CD8-positive, alpha-beta memory T cell (primary cell): ENCODE measurements at places on chromosomes 7 and 10.

GRCh38 chr7:30760514-30761213 is 8.7 kb downstream of the INMT start:
- H3K4me3 ChIP-seq, result no peak overlapping the region
- H3K36me3 ChIP-seq, result no peaks in the 10 kb centered on the region
- DNase-seq, result no peak
- no peak overlapping the region for H3K27ac ChIP-seq

DNA sequence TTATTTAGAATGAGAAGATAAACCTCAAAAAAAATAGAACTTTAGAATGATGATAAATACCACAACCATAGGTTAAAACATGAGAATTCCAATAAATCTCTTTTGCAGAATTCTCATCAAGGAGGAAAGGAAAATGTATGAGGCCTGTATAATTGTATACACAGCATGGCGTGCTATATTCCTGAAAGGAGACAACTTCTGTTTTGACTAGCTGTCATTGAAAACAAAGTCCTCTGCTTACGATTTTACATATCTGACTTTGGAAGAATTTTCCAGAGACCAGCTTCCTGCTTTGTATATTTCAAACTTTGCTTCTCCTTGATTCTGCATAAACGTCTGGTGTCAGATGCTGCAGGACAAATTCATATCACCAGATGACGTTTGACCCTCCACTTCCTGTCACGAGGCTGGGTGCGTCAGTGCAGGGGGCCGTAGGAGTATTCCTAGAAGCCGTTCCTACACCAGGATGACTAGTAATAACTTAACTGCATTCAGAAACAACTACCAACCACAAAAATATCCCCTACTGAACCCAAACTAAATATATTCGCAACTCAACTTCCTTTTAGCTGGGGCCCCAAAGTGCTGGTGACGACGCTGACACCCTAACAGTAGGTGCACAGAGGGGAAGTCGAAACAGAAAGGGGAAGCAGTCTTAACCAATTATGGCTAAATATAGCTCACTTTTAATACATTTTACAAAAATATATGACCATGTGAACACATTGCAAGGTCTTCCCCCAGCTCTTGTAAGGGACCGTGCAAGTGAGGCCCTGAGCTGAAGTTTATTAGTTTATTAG is 178.6 kb upstream of the INHBA start:
- peak; percentile 43 for DNase-seq
- H3K27ac ChIP-seq, result peak overlapping the region; percentile 70
- H3K27me3 ChIP-seq, result no peaks in the 10 kb centered on the region
- H3K36me3 ChIP-seq, result no peaks in the 10 kb centered on the region

DNA sequence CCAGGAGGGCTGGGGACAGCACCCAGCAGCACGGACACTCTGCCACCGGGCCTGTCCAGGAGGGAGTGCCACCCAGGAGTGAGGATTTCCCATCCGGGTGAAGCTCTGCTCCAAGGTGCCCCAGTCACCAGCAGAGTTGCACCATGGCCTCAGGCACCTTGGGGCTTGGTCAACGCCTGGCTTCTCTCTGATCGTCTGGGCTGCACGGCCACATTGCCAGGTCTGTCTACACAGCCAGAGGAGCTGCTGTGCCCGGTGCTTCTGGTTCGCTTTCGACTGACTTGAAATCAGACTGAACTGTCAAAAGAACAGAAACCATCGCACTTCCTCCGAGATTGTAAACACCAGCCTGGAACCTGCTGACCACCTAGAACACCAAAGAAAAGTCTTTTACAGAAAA is 12.0 kb downstream of the SHH start:
- H3K4me1 ChIP-seq, result no peaks in the 10 kb centered on the region
- no peaks in the 10 kb centered on the region for H3K36me3 ChIP-seq
- H3K27ac ChIP-seq, result no peak overlapping the region

DNA sequence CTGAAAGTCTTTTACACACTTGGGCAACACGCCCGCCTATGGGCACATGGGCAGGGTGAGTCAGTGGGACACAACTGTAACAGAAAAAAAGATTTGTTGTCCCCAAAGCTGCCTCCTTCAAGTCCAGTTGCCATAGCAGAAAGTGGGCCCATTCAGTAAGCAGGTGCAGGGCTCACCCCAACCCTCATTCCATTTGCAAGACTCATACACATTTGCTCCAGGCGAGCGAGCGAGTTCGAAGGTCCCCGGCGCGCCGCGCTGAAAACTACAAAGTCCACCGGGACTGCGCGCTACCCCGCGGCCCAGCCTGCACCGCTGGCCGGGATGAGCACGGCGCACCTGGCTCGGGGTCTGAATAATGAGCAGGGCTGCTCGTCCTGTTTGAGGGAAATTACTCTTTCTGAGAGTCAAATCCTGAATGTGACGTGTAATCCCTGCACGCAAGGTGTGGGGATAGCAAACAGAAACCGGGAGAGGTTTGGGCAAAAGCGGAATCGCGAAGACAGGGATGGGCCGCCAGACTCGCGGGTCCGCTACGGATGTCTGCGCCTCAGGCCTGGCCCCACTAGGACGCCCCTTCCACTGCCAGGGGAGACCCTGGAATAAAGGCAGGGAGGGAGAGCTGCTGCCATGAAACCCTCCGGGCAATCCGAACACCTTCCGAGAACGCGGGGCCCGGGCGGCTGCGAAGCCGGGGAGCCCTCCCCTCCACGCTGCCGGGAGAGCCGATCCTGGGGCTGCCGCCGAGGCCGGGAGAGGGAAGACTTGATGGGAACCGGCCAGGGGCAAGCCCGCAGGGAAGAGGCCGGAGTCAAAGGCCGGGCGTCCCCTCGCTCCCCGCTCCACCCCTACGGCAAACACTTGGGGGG is 982 bp downstream of the COBL start:
- no peaks in the 10 kb centered on the region for H3K36me3 ChIP-seq
- no peaks in the 10 kb centered on the region for H3K27me3 ChIP-seq
- H3K4me3 ChIP-seq, result no peak overlapping the region
- no peak for DNase-seq
- no peak overlapping the region for H3K27ac ChIP-seq

DNA sequence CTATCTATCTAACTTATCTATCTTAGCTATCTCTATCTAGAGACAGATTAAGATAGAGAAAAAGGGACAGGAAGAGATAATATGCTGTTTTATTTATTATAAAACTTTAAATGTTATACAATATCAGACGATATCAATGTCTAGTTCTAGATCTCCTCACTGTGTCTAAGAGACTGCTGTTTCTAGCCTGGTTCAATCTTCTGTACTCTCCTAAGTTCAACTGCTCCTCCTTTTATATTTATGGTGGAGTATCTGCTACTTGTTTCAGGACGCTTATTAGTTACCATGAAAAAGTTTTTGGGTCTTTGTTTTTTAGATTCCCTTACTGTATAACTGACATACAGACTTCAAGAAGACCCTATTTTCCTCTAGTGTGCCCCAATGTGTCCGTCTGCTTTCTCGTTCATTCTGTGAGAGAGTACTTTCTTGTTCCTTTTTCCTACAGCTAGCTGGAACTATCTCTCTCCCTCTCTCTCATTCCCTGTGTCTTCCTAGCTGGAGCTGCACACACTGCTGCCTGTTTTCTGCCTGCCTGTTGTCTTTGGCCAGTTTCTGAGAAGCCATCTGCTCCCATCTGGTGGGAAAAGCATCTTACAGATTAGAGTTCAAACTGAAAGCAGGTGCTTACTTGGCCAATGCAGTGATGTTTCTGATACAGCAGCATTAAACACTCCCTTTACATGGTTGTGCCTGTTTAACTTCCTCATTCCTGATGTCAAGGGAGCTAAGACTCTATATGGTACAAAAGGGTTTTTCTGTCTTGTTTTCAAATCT is 49.4 kb upstream of the ARL4A start:
- H3K4me3 ChIP-seq, result no peak overlapping the region
- peak; percentile 4 for DNase-seq
- no peaks in the 10 kb centered on the region for H3K27me3 ChIP-seq
- no peaks in the 10 kb centered on the region for H3K36me3 ChIP-seq
- H3K4me1 ChIP-seq, result peaks cover 5% of the 10 kb centered on the region

DNA sequence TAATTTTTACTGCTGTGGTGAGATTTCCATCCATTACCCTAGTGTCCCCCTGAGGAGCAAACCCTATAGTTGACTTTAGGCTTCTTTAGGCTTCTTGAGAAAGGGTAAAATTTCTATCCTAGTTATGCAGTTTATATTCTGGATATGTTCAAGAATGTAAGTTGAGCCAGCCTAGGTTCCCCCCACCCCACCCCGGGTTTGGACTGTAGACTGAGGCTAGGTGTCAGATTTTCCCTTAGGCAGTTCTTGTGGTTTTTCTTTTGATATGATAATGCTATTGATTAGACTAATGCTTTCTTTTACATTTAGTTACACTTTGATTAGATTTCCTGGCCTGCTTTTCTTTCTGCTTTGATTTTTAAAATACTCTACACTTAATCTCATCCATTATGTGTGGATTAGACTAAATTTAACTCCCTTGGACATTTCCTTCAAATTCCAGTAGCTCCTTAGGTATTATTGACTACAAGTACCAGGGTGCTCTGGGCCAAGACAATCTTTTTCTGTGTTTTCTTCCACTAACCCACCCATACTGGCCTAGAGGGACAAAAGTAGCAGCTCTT is 37.7 kb downstream of the NRF1 start:
- peaks cover 7% of the 10 kb centered on the region for H3K4me1 ChIP-seq
- no peak overlapping the region for H3K27ac ChIP-seq
- DNase-seq, result no peak
- no peaks in the 10 kb centered on the region for H3K27me3 ChIP-seq

DNA sequence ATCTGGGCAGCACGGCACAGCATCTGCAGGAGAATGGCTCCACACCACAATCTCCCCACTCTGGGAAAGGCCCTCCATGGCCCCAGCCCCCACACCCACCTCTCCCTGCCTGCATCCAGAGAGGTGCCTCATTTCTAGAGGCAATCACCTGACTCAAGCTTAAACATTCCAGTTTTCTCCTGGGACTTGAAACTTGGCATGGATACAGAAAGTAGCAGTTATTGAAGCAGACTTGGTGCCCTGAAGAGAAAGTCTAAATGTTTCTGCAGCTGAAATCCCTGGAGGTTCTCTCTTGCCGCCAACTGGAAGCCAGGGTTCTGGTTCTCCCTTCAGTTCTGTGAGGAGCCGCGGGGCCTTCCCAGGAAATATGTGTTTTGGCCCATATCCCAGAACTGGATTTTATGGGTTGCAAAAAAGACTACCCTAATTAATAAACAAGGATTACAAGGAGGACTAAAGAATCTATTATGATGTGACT is 122.8 kb downstream of the SKIDA1 start:
- no peak overlapping the region for H3K4me3 ChIP-seq
- H3K27ac ChIP-seq, result no peak overlapping the region
- H3K36me3 ChIP-seq, result no peaks in the 10 kb centered on the region
- no peaks in the 10 kb centered on the region for H3K27me3 ChIP-seq
- no peaks in the 10 kb centered on the region for H3K4me1 ChIP-seq
- DNase-seq, result no peak
